ENCODE measurements at places on chromosomes 7 and 10. TPM values are rescaled to one million over a fixed set of nuclear protein-coding genes. Genes with fewer than 3 reads are reported as not detected.

Gene AOC1
- total RNA-seq: 0.37 TPM

Gene NPC1L1
- 0.15 TPM for total RNA-seq

Gene GIMAP7
- 0.25 TPM for total RNA-seq

Gene NAT16
- total RNA-seq: 2.0 TPM

Gene PRF1
- 6.4 TPM for total RNA-seq

Gene PPP1R3A
- total RNA-seq: not detected

GRCh38 chr7:29412912-29413311 lies 150.7 kb upstream of the PRR15 start:
- no peak for DNase-seq

- no peak for DNase-seq
Observed at GRCh38 chr7:136034132-136034531, 57.0 kb upstream of the MTPN start.

GRCh38 chr7:4784799-4785198 lies 9.4 kb downstream of the AP5Z1 start:
- no peak for DNase-seq

GRCh38 chr10:1166828-1167275 lies 110.7 kb downstream of the WDR37 start:
- no peak for DNase-seq

- DNase-seq: no peak
Observed at GRCh38 chr10:50152792-50153272, 85.1 kb downstream of the WASHC2A start.
